ENCODE measurements at places on chromosomes 13 and 19. TPM values are rescaled to one million over a fixed set of nuclear protein-coding genes. Genes with fewer than 3 reads are reported as not detected.

Gene BRCA2
- polyA plus RNA-seq: 0.02 TPM

Gene SLC17A7
- polyA plus RNA-seq: 0.45 TPM

Gene ANKRD24
- 1.8 TPM for polyA plus RNA-seq

Gene GPR12
- not detected for polyA plus RNA-seq

DNA sequence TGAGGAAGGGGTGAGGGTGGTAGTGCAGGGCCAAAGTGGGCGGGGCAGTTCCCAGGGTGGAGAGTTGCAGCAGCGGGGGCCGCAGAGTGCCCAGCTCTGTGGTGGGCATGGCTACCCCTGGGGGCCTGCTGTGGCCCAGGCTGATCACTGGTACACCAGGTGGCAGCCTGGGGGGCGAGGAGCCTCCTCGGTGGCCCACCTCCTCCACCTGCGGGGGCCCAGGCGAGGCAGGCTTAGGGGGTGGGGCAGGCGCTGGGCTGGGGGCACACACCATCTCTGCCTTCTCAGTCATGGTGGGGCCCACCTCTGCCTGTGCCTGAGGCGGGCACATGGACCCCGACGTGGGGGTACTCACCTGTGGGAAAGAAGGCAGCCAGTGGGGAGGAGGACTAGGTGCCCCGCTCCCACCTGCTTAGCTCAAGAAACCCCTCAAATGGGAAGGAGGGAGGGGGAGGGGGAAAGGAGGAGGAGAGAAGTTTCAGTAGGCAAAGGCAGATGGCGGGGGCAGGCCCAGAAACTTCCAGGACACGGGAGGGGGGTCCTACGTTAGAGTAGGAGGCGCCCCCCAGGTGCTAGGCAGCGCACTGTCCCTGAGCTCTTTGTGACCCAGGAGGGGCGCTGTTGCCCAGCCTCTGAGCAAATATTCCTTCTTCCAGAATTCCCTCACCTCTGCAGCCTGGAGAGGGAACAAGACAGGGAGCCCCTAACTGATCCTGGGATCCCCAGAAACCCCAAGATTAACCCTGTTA, 1.6 kb downstream of the LYL1 start:
- no peak for DNase-seq
- H3K4me3 ChIP-seq: no peak overlapping the region

- peaks cover 41% of the 10 kb centered on the region for H3K27me3 ChIP-seq
- H3K4me3 ChIP-seq: no peak within 1 kb of the TSS
- H3K36me3 ChIP-seq: no peaks in the 10 kb centered on the region
- DNase-seq: no peak
- H3K27ac ChIP-seq: no peak within 1 kb of the TSS
Measured at GRCh38 chr19:6590827-6591319, at the start of gene CD70. TSS of gene CD70 (minus strand) at chr19:6591150. CDS start at chr19:6591002, 148 bp downstream.

GRCh38 chr13:29464105-29464679, 131.3 kb downstream of the SLC7A1 start:
- peak; percentile 11 for DNase-seq
- H3K4me3 ChIP-seq: no peak overlapping the region
- no peaks in the 10 kb centered on the region for H3K4me1 ChIP-seq

DNA sequence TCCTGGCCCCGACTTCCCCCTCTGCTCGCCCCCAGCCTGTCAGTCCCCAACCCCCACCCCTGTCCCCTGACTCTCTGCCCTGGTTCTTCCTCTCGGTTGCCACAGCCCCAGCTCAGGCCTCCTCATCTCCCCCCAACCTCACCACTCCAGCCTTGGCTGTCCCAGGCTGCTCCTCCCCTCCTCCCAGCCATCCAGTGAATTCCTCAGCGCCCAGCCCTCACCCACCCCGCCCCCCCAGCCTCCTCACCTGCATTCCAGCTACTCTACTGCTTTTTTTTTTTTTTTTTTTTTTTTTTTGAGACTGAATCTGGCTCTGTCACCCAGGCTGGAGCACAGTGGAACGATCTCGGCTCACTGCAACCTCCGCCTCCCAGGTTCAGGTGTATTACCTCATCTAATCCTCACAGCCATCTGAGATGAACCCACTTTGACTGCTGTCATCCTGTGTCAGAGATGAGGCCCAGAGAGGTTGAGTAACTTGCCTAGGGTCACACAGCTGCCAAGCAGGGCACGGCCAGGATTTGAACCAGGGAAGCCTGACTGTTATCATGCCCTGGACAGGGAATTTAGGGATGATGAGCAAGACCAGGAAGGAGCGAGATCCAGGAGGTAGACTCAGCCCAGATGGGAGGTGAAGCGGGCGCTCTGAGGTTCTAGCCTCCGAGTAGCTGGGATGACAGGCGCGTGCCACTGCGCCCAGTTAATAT, 2.6 kb downstream of the SULT2B1 start:
- H3K4me1 ChIP-seq: peaks cover 14% of the 10 kb centered on the region
- no peaks in the 10 kb centered on the region for H3K36me3 ChIP-seq
- H3K27me3 ChIP-seq: no peaks in the 10 kb centered on the region
- H3K27ac ChIP-seq: peak overlapping the region; percentile 14
- H3K4me3 ChIP-seq: no peak overlapping the region
- DNase-seq: no peak

DNA sequence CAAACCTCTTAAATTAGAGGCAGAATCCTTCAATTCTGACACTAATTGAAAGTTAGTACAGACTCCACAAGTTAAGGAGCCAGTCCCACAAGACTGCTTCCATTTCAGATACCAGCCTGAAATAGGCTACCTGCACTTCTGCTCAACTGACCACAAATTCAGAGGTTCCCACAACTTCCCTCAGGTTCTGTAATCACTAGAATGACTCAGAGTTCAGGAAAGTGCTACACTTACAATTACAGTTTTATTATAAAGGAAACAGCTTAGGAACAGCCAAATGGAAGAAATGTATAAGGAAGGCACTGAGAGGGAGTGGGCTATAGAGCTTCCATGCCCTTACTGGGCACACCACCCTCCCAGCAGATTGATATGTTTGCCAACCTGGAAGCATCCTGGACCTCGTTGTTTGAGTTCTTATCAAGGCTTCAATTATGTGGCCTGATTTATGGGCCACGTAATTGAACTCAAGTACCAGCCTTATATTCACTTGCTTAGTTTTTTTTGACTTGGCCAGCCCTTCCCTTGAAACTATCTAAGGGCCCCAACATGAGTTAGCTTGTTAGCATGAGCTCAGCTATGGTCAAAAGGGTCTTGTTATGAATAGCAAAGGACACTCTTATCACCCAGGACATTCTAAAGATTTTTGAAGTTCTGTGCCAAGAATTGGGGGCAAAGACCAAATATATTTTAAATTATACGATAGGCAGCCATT, 25.9 kb downstream of the NBEA start:
- no peak for DNase-seq
- H3K4me1 ChIP-seq: no peaks in the 10 kb centered on the region
- no peaks in the 10 kb centered on the region for H3K36me3 ChIP-seq

Data from kidney (tissue), 22 donors.